Panc1 (cell line): ENCODE measurements at places on chromosomes 6 and 20. TPM values are rescaled to one million over a fixed set of nuclear protein-coding genes. Genes with fewer than 3 reads are reported as not detected.

The TNF gene
- total RNA-seq = 0.64 TPM

The KCNB1 gene
- 11.1 TPM for total RNA-seq

The METTL24 gene
- total RNA-seq = not detected

The C20orf141 gene
- total RNA-seq = not detected

The PAX1 gene
- not detected for total RNA-seq

The POM121L2 gene
- not detected for total RNA-seq

The NRN1 gene
- total RNA-seq = 0.18 TPM

DNA sequence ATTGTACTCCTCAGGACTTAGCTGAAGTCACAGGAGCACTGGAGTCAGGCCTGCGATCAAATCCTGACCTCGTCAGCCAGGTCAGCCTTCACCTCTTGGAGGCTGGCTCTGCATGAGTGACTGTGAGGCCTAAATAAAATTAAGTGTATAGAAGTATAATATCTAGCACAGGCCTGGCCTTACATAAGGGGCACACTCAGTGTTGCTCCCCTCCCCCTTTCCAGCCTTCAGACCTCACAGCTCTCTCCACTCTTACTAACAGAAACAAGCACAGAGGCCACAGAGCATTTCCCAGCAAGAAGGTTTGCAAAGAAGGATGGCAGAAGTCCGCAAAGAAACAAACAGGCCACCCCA lies 84.8 kb downstream of the TRERF1 start:
- DNase-seq = no peak

- no peak for DNase-seq
Measured at GRCh38 chr20:44433751-44434538, 41.7 kb upstream of the TTPAL start.

DNA sequence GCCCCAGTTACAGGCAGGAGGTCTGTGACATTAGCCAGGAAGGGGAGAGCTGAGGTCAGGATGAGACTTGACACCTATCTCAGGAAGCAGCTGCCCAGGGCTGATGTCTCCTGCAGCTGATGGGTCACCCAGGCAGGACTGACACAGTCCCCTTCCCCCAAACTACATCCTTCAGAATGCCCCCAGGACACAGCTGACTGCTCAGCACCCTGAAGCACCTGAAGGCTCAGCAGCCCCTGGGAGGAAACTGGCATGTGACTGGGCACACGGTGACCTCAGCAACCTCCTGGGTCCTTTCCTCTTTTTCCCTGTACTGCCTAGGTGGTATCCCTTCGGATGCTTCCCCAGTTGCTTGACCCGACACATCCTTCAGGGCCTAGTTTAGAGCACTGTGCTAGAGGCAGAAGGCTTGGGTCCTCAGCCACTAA lies 1.9 kb downstream of the SDC4 start:
- DNase-seq = no peak

DNA sequence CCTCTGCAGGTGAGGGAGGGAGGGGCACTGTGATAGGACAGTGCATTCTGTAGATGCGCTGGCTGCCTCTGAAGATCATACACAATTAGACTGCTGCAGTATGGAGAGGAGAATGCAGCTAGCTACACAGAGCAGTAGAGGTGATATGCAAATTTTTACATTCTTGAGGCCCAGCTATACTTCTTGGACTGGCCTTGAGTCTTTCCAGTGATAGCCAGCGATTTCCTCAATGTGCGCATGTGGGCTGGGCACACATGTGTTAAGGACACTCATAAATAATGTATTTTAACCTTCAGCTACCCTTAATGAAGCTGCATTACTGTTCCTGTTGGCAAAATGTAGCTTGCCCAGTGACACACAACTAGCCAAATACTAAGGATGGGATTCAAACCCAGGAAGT lies 19.0 kb downstream of the TTPAL start:
- no peak for DNase-seq

DNA sequence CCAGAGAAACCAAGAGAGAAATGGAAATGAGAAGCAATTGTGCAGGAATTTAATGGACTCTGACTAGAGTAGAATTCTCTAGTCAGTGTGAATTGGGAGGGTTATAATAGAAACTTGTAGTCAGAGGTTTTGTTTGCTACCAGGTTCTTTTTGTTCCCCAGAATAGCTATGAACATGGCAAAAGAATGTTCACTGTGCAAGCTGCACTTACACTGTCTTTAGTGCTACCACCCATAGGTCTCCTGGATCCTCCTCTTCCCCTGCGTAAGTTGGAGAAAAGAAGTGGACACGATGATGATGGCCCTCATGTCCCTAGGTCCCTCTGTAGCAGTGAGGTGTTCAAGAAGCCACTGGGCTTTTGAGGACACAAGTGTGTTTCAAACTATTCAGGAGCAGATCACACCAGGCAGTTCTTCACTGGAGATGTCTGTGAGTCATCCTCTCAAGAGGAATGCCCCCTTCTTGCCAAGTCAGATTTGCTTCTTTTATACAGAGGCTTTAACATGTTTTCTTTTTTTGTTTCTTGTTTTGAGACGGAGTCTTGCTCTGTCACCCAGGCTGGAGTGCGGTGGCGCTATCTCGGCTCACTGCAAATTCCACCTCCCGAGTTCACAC lies 47.6 kb upstream of the SMIM8 start:
- DNase-seq = no peak

GRCh38 chr6:4635666-4636065 lies 140.5 kb upstream of the CDYL start:
- DNase-seq = no peak

DNA sequence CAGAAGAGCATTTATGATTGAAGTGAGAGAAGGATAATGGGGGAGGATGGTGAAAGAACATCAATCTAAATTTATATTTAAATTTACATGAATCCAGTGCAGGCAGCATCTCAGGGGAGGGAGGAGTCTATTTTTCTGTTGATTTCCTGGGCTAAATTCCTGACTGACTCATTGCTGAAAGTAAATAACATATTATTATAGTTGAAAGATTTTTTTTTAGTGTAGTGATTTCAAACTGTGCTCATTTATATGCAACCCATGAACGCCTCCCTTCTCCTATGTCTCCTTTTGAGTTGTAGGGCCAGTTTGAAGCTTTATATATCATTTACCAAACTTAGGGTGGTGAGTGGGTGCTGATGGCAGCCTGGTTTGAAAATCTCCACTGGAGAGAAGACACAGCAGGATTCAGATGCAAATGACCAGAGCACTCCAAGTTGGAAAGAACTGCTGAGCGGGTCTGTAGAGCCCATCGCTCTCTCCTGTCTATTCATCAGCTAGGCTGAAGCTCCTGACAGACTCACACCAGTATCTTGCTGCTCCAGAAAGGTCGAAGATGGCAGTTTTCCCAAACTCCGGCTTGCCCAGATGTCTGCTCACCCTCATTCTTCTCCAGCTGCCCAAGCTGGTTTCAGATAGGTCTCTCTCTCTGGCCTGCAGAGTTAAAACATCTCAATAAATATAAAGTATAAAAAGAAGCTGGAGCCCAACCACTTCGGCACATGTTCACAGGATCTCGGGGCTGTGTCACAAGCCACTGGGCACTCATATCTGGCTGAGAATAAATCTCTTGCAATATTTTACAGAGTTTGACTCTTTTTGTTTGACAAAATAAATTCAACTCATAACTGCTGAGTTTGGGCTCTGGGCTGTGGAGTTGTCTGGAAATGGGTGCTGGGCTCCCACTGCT lies 18.3 kb downstream of the BTN2A1 start:
- DNase-seq = no peak

- no peak for DNase-seq
Measured at GRCh38 chr6:53532061-53532797, 12.7 kb downstream of the GCLC start.

GRCh38 chr6:118705544-118706491 lies 54.4 kb upstream of the CEP85L start:
- no peak for DNase-seq

GRCh38 chr6:66526061-66526460 lies 819.0 kb upstream of the EYS start:
- no peak for DNase-seq

DNA sequence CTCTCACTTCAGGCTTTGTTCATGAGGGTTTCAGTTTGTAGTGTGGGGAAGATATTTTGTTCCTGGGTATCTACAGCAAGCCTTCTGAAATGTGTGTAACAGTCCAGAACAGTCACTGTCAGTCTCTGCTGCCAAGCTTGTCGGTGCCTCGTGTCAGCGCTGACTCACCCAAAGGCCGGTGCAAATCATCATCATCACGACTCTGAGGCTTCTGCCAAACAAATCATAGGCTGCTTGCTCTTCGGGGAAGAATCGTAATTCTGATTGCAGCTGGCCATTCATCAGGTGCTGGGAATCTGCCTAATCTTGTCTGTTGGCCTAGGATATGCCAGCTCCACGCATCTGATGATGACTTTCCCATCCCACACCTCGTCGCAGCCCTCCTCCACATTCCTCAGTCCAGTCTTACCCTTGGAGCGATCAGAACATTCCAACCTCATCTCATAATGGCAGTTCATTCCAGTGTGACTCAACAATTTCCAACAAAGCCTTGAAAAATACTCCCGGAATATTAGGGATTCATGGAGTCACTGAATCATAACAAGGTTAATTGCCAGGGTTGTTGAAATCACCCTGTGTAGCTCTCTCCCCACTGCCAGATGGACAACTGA lies 40.9 kb downstream of the ALDH8A1 start:
- peak; percentile 90 for DNase-seq

DNA sequence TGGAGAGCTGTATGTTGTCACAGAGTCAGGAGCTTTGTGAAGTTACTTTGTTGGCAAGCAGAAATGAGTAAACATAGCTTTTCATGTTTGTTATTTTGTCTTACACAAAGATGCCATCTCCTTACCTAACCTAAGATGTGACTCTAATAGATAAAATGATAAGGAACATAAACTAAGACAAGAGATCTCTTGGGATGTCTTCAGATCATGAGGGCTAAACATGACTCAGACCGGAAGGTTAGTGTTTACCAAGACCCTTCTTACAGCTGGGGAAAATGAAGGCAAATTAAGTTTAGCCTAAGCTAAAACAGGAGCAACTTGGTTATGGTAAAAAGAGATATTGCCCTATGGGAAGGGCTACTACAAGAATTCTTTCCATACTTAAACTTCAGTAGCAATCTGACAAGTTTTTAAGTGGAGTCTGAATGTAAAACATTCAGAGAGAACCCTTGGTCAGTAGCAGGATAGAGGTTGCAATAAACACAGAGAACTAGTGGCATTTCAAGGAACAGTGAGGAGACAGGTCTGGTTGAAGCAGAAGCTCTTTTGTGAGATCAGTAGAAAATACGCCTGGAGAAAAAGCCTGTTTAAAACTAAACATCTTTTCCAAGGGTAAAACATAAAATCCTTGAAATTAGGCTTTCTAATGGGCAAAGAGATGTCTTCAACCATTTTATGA lies 29.9 kb downstream of the SGK1 start:
- no peak for DNase-seq

- DNase-seq = peak; percentile 43
Measured at GRCh38 chr6:2738373-2738979, 12.2 kb downstream of the MYLK4 start.

GRCh38 chr20:50389438-50389807 lies 120.8 kb upstream of the PTPN1 start:
- no peak for DNase-seq

GRCh38 chr20:3222635-3223600 lies 13.6 kb downstream of the ITPA start:
- no peak for DNase-seq

DNA sequence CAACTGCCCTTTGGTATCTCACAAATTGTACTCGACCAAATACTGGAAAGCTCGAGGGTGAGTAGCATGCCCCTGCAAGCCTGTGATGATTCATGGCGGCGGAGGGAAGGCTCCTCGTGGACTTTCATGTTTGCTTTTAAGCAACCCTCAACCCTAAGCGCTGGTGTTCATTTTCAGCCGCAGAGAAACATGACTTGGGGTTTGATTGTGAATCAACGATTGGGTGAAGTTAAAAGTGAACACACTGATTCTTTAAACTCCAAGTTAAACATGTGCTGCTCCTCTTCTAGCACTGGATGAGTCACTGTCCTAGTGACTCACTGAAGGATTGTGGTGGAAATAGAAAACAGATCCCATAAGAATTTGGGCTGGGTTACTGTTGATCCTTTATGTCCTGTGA lies 8.3 kb downstream of the CD109 start:
- peak; percentile 87 for DNase-seq

- DNase-seq = no peak
Measured at GRCh38 chr20:49661560-49662329, 51.9 kb downstream of the B4GALT5 start.

DNA sequence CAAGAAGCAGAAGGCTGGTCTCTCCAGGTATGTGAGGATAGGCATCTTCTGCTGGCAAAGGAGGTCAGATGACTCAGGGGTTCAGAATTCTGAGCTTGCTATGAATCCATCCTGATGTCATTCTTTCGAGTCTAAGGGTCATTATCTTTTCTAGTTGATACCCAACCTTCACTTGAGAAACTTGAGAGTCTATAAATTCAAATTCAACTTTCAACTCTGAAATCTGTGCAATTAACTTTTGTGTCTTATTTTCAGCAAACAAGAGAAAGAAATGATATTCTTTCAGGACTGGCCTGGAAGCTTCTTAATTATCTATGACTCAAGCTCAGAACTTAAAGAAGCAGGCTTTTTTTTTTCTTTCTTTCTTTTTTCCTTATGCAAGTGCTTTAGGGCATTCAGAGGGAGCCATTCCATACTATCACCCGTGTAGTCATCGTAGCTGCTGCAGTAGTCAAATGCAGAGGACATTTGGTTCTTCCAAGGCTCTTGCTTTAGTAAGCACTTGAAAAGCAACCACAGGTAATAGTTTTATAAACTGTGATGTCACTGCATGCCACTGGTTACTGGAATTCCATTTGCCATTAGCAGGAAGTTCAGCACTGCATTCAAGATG lies 93.0 kb downstream of the ADTRP start:
- DNase-seq = no peak

- DNase-seq = no peak
Measured at GRCh38 chr20:43068482-43068881, 121.2 kb downstream of the PTPRT start.

GRCh38 chr6:162140251-162140852 lies 587.2 kb downstream of the PRKN start:
- no peak for DNase-seq

DNA sequence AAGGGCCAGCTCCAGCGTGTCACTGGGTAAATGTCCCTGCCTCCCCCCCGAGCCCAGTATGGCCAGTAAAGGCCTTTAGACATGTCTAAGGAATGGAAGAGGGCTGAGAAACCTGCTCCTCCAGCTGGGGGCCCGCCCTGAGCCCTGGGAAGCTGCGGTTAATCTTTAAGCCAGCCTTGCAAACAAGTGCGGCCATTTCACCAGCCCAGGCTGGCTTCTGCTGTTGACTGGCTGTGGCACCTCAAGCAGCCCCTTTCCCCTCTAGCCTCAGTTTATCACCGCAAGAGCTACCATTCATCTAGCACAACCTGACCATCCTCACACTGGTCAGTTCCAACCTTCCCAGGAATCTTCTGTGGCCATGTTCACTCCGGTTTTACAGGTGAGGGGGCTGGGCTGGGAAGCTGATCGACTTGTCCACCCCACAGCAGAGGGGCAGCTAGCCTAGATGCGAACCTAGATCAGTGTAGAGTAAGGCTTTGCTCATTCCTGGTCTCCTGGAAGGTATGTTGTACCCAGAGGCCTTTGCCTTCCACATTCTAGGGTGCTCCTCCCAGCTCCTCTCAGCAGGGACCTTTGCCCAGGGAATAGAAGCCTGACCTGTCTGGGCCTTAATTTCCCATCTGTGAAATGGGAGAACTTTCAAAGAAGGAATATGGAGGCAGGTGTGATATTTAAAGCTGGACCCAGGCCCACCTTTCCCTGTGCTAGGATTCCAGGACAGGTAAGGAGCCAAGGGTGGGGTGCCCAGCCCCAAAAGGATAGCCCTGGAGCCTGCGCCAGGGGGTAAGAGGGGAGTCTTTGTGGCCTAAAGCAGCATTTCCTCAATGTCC lies 1.2 kb upstream of the SRC start:
- no peak for DNase-seq

GRCh38 chr6:109527989-109528388 lies 45.0 kb upstream of the ZBTB24 start:
- no peak for DNase-seq
